NCI-H2081 treated with DMSO at 0.1 percent for 48 hours (cell line): ENCODE measurements at places on chromosomes 16 and 17.
A peak's percentile ranks its signal among the peaks of the same experiment; 100 is the strongest.

GRCh38 chr17:48584223-48584741 lies 5.8 kb downstream of the HOXB3 start:
- DNase-seq, result no peak

- DNase-seq, result peak; percentile 63
Observed at GRCh38 chr17:48131216-48131824, 23.8 kb downstream of the SNX11 start.

DNA sequence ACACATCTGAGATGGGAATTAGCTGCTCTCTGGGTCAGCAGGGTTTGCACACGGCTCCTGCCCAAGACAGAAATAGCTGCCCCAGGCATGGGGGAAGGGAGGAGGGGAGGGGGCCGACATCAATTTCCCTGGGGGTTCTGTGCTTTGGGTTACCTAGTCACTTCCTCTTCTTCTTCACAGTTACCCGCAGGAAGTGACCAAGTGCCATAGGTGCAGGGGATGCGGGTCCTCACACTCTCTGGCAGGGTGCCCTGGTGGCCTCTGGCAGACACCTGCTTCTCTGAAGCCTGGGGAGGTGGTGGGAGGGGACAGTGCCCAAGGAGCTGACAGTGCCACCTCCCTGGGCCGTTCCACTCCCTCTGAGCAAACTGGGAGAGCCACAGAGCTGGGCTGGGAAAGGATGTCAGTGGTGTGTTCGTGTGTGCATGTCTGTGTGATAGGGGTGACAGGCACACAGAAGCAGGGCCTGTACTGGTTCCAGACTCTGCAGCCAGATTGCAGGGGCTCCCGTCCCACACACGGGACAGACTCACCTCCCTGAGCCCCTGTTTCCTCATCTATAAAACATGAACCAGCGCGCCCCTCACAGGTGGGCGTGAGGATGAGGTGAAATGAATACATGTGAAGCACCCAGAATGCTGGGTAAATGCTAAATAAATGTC lies 18.2 kb downstream of the SCN4A start:
- DNase-seq, result no peak

- no peak for DNase-seq
Observed at GRCh38 chr16:46954562-46954961, 18.9 kb downstream of the DNAJA2 start.

- DNase-seq, result no peak
Observed at GRCh38 chr17:17180141-17180603, 26.0 kb downstream of the PLD6 start.

DNA sequence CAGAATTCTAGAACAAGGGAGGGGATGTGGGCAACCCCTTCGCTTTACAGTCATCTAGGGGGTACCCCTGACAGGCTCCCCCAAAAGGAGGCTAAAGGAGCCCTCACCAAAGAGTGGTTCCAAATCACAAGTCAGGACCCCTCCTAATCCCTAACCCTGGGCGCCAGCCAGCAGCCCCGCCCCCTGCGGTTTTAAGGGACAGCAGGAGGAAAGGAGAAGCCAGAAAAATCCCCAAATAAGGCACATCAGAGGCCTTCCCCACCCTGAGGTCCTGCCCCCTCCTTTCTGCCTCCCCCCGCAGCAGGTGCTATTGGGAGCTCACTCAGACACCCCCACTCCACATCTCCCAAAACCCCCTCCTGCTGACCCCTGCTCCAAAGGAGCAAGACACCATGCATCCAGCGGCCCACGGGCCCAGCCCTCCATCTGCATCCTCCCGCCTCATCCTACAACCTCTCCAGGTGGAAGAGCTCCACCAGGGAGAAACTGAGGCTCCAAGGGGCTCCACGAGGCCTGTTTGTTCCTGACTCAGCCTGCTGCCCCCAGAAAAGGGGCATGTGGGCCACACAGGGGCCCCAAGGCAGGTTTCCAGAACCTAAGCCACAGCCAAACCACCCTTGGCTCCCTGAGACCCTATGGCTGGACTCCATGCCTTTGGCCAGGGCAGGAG lies 93.5 kb downstream of the GOSR1 start:
- DNase-seq, result no peak

DNA sequence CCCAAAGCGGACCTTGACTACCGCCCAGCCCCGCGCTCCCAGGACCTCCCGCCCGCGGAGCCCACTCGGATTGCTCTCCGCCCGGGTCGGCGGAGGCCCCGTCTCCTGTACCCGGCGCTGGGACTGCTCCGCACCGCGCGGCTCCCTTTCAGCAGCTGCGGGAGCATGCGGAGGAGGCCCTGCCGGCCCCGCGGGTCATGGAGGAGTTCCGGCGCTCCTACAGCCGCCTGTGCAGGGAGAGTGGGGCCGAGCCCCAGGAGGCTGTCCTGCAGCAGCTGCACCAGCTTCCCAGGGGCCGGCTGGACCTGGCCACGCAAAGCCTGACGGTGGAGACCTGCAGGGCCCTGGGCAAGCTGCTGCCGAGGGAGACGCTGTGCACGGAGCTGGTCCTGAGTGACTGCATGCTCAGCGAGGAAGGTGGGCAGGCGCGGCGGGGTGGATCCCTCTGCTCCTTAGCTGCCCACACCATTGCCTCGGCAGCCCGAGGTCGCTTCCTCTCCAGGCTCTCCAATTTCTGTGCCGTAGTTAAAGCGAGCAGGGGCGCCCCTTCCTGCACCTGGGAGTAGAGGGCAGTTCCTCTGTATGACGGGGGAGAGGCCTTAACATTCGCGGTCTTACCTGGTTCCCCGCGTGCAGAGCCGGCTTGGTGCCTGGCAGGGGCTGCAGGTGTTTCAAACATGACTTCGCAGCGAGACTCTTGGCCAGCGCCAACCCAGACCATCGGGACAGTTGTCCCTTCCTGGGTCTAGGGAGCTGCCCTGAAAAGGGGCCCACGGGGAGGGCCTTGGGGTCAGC lies 539 bp downstream of the LRRC45 start:
- no peak for DNase-seq
